ENCODE measurements at places on chromosomes 1 and 21.

GRCh38 chr1:228226141-228226874 lies 18.5 kb downstream of the OBSCN start:
- DNase-seq = no peak

GRCh38 chr1:119080586-119080985 lies 59.9 kb downstream of the WARS2 start:
- DNase-seq = peak; percentile 31

DNA sequence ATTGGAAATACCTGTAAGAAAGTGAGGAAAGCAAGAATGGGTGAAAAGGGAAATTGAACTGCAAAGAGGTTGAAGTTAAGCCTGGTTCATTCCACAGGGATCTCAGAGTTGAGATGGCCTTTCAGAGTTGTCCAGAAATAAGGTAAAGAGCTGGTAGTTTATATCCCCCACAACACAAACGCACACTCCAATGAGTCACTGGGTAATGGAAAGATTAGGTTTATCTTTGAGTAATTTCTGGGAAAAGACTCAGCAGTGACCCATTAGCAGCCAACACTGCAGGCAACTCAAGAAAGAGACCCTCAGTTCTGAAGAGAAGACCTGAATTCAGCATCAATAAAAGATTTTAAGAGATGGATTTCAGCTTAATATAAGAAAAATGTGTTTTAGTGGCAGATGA lies 485.5 kb downstream of the PTPRC start:
- DNase-seq = no peak

DNA sequence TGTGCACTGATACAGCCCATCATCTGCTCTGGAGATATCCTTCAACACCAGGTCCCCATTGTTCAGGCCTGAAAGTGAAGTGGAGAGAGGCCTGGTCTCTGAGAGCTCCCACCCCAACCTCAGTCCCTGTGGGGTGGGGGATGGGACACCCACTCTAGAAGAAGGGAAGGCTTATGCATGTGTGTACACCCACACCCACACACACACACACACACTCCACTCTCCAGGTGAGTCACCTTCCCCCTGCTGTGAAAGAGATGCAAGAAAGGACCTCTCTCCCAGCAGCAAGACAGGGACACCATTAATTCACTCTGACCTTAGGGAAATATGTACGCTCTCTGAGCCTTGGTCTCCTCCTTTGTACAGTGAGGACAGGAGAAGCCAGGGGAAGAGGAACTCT lies 5.9 kb downstream of the VSIG8 start:
- DNase-seq = no peak

DNA sequence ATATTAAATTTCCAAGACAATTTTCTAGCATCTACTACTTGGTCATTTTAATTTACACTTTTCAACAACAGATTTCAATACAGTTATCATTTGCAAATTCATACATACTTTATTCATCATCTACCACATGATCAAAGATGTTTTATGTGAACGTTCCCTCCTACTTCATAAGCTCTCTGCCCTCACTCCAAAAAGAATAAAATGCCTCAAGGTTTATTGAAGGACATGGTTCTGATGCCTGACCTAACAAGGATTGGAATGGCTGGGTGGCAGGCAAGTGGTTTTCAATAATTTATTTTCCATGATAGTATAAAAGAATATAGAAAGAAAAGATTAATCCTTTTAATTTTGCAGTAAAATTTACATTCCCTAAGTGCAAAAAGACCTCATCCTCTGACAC lies 5.4 kb downstream of the CDKN2C start:
- no peak for DNase-seq

GRCh38 chr1:117607471-117607870 lies 1.6 kb downstream of the TENT5C start:
- DNase-seq = no peak

GRCh38 chr1:215860833-215861232 lies 293.7 kb downstream of the KCTD3 start:
- DNase-seq = peak; percentile 90

- no peak for DNase-seq
Measured at GRCh38 chr1:107874221-107874620, 90.8 kb downstream of the VAV3 start.

GRCh38 chr1:5595531-5596170 lies 396.6 kb downstream of the NPHP4 start:
- DNase-seq = no peak

- no peak for DNase-seq
Measured at GRCh38 chr1:162324396-162324795, 52.3 kb downstream of the SPATA46 start.

DNA sequence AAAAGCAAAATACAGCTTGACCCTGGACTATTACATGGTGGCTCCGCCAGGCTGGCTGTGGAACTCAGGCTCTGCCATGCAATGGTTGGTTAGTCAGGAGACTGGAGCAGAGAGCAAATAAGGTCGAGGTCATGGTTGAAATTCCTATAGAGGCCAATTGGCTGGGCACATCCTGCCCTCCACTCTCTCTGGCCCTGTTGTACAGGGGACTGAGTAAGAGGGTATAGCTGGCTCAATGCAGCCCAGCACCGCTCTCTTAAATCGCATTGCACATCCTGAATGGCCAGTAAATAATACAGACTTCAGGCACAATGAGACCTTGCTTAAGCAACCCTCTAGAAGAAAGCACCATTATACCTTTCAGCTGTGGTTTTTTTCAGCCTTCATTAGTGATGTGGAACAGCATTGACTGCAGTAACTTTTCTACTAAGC lies 59.3 kb upstream of the PPP2R5A start:
- no peak for DNase-seq

DNA sequence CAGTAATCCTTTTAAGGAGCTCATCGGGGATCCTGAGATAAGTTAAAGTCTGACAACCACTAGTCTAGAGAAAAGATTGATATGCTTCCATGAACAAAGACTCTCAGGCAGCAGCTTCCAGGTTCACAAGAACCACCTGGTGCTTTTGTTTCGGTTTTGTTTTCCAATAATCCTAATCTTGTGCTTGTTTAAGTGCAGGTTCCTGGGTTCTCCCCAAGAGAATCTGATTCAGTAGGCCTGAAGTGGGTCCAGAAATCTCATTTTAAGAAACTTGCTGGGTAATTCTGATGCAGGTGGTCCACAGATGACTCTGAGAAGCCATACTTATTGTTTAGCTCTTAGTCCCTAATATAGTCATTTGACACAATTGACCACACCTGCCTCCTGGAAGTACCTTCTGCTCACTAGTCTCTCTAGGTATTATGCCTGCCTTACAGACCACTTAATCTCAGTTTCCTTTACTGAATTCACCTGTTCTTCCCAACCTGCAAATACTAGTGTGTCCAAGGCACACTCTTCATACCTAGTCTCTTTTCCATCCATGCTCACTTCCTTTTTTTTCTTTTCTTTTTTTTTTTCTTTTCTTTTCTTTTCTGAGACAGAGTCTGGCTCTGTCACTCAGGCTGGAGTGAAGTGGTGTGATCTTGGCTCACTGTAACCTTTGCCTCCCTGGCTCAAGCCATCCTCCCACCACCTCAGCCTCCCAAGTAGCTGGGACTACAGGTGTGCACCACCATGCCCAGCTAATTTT lies 20.5 kb upstream of the FRRS1 start:
- no peak for DNase-seq

GRCh38 chr1:3284691-3285090 lies 169.8 kb upstream of the ARHGEF16 start:
- DNase-seq = no peak

DNA sequence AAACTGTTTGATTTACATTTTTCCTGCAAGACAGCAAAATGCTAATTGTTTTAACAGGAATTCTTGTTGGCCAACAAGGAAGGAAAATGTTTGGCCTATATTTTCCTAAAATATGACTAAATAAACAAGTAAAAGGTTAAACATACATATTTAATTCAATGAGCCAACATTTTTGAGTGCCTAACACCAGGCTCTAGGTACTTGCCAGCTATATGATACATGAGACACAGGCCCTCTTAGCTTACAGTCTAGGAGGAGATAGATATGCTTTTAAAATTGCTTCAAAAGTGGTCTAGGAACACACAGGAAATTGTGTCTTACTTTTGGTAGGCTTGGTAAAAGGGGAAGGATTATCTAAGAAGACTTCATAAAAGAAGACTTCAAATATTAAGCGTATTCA lies 50.9 kb downstream of the PIGK start:
- DNase-seq = no peak

GRCh38 chr1:18951818-18952391 lies 4.6 kb downstream of the IFFO2 start:
- DNase-seq = peak; percentile 68

DNA sequence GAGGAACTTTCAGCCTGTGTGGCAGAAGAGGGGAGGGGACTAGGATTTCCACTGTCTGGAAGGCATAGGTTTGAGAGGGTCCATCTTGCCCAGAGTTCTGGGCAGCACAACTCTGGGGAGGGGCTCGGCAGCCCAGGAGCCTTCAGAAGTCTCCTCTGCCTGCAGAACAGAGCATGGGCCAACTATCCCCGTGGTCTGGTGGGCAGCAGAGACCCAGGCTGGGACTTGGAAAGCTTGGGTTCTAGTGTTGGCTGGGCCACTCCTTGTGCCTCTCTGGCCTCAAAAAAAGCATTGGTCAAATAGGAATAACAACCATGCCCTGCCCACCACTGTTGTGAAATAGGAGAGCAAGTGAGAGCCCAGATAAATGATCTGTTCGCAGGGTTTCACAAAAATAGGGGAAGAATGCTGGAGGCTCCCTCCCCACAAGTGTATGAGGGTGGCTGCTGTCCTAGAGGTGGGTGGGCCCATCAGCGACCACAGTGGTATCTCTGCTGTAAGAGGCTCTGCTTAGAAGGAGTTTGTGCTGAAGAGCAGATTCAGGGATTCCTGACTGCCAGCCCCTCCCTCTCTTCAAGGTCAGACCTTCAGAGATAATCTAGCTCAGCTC lies 8.9 kb downstream of the EPHA10 start:
- no peak for DNase-seq

- no peak for DNase-seq
Measured at GRCh38 chr1:150567341-150567716, 12.1 kb downstream of the MCL1 start.

Measured in trophoblast cell (in vitro differentiated cells and primary cell).